Fibroblast of skin of left quadriceps (primary cell): ENCODE measurements at places on chromosomes 16 and 17.
A peak's percentile ranks its signal among the peaks of the same experiment; 100 is the strongest.

- DNase-seq: no peak
Measured at GRCh38 chr17:1643293-1643998, 2.1 kb downstream of the SCARF1 start.

- no peak for DNase-seq
Measured at GRCh38 chr17:18314059-18314730, 599 bp downstream of the TOP3A start.

- no peak for DNase-seq
Measured at GRCh38 chr17:64269687-64270649, 6.9 kb upstream of the TEX2 start.

DNA sequence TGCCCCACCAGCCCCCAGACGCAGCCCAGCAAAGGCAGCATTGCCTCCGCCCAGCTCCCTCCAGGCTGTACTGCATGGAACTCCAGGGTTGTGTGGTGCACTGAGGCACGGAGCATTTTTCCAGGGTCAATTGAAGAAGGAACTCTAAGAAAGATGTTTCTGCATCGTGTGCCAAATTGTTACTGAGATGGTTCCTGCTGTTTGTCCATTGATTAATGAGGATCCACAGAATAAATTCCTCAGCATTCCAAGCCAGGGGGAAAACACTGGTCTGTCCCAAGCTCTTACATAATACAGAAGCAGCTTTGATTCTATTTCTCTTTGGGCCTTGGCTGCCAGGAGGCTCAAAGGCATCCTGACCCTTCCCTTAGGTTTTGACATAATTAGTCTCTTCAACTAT, 80.9 kb downstream of the ZNF423 start:
- DNase-seq: no peak

DNA sequence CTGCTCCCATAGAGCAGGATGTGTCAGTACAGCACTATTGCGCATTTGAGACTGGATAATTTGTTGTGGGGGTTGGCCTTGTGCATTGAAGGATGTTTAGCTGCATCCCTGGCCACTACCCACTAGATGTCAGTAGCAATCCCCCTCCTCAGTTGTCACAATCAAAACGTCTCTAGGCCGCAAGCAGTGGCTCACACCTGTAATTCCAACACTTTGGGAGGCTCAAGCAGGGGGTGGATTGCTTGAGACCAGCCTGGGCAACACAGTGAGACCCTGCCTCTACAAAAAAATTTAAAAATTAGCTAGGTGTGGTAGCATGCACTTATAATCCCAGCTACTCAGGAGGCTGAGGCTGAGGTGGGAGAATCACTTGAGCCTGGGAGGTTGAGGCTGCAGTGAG, 48.4 kb downstream of the CENPV start:
- DNase-seq: no peak

DNA sequence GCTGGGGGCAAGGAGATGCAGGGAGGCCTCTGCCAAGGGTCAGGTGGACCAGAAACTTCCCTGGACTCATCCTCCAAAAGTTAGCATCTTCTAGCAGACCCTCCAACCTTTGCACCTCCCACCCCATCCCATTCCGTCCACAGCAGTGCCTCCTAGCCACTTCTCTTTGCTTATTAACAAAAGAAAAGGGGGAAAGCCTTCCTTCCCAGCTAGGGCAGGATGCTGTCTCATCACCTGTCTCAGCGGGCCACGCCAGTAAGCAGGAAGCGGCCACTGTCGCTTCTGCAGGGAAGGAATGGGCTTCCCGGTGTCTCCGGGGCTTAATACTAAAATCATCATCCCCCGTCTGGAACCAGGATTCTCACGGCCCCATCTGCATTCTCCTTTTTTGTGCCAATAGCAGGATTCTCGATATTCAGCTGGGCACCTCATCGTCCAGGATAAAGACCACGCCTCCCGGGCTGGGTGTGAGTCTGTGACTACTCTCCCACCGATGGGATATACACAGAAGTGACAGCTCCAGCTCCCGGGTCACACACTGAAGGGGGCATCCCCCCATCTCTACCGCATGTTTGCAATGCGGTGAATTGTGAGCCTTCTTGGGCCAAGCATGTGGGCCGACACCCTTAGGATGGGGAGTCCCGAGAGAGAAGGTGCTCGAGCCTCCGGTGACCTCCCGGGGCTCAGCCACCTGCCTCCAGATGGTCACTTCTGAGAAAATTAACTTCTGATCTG, 15.5 kb upstream of the RBFOX3 start:
- no peak for DNase-seq

DNA sequence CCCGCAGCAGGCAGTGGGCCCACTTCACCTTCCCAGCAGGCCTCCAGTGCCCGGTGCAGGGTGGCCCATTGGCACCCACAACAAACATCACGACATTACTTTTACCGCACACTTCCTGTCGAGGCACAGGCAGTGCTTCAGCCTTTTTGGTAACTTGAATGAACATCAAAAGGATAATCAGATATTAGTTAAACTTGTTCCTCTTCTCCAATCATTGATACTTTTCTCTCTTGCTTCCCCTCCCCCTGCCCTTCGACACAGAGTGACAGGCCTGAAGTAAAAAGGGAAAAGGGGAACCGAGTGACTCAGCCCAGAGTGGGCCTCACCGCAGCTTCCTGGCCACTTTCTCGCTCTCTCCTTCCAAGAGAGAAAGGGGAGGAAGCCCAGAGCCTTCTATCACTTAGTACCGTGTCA, 507.0 kb downstream of the MAF start:
- DNase-seq: no peak

- no peak for DNase-seq
Measured at GRCh38 chr17:65523853-65524664, 37.4 kb downstream of the AXIN2 start.

DNA sequence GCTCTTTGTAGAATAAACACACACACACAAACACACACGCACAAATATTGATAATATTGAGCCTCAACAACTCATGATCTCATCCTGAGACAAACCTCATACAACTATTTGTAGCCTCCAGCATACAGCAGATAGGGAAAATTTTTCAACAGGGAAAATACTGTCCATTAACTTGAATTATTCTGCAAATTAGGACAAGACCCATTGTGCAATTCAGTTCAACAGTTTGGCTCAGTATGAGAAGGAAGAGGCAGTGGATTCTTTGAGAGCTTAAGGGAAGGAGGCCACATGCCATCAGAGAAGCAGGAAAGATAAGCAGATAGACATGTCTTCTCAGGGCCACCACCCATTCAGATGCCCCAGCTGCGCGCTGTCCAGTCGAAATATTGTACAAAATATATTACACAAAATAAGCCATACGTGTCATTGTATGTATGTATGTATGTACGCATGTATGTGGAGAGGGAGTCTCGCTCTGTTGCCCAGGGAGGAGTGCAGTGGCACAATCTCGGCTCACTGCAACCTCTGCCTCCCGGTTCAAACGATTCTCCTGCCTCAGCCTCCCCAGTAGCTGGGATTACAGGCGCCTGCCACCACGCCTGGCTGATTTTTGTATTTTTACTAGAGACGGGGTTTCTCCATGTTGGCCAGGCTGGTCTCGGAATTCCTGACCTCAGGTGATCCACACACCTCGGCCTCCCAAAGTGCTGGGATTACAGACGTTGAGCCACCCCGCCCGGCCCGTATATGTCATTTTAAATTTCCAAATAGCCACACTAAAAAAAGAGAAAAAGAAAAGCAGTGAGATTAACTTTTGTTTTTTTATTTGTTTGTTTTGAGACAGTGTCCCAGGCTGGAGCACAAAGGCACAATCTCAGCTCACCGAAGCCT, 1.8 kb downstream of the ZC3H7A start:
- no peak for DNase-seq

GRCh38 chr17:50558941-50559614, 1.4 kb upstream of the CACNA1G start:
- DNase-seq: no peak

- DNase-seq: no peak
Measured at GRCh38 chr16:378821-379182, 3.0 kb downstream of the PGAP6 start.

DNA sequence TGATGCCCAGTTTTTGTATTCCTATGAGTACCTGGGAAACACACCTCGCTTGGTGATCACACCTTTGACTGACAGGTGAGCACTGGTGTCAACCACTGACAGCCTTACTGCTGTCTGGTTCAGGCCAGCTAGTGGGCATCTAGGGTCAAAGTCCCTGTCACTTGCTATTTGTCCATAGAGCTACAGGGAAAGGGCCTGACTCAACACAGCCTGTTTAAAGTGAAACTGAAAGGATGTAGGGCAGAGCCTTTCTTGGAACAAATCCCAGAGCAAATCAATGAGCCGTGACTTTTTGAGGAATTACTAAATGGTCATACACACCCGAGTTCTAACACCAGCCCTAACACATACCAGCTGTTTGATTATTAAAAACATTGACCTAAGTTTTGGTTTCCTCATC, 106.8 kb downstream of the DNAH9 start:
- DNase-seq: no peak

GRCh38 chr16:28261942-28262341, 30.4 kb upstream of the SBK1 start:
- DNase-seq: no peak

- no peak for DNase-seq
Measured at GRCh38 chr17:70390049-70390448, 220.7 kb downstream of the KCNJ2 start.

GRCh38 chr16:51035110-51035498, 116.0 kb downstream of the SALL1 start:
- no peak for DNase-seq

DNA sequence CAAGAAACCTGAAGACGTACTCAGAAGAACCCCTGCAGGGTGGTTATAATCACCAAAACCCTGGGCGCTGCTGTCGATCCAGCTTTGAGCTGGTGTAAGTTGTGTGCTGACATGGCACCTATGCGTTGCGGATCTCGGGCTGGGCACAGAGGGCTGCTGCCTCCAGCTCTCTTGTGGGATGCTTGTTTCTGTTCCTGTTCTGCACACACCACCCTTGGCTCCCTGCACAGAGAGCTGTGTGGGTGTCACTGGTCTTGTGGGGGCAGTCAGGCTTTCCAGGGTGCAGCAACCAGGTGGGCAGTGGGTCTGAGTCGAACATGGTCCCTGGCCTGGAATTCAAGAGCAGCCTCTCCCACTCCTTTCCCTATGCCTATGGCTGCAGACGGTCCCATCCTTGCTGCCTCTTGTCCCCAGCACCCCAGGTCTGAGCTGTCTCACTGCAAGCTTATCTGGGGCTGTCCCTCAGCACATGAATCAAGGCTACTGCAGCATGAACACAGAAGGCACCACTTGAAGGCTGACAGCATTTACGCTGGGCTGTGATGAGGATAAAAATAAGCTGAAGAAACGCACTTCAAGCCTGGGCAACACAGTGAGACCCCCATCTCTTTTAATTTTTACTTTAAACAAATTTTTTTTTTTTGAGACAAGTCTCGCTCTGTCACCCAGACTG, 20.1 kb downstream of the ZNF276 start:
- DNase-seq: no peak

GRCh38 chr16:57991551-57992059, 8.9 kb downstream of the ZNF319 start:
- DNase-seq: no peak

DNA sequence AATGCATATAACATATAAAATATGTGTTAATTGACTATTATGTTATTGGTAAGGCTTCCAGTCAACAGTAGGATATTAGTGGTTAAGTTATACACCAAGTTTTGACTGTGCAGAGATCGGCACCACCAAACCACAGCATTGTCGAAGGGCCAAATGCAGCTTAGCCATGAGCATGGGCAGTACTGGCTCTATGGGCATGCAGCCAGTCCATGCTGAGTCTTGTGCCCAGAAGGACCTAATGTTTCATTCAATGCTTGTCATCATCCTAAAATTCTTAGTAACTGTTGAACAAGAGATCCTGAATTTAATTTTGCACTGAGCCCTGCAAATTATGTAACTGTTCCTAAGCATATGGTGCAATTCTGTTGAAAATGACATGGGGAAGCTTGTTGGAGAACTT, 233.4 kb upstream of the HS3ST3A1 start:
- DNase-seq: no peak

DNA sequence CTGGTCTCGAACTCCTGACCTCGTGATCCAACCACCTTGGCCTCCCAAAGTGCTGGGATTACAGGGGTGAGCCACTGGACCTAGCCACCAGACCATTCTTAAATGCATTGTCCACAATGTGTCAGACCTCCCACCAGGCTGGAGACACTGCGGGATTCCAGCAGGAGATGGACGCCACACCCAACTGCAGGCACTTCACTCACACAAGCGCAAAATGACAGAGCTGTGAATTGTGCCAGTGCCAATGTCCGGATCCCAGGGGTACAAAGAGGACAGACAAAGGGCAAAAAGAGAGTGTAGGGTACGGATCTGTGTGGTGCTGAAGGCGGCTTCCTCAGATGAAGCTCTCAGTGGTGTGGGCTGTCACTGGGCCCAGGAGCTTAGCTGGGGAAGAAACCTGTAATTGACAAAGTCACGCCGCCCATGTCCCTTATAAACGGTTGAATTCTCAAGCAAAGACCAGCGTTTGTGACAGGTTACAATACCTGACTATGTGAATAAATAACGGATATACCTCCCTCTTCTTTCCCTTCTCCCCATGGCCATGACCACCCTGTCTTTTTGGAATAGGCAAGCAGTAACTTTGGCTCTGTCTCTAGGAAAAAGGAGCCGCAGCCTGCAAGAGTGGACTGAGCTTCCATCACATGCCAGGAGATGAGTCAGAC, 40.0 kb downstream of the HS3ST3A1 start:
- DNase-seq: peak; percentile 79

DNA sequence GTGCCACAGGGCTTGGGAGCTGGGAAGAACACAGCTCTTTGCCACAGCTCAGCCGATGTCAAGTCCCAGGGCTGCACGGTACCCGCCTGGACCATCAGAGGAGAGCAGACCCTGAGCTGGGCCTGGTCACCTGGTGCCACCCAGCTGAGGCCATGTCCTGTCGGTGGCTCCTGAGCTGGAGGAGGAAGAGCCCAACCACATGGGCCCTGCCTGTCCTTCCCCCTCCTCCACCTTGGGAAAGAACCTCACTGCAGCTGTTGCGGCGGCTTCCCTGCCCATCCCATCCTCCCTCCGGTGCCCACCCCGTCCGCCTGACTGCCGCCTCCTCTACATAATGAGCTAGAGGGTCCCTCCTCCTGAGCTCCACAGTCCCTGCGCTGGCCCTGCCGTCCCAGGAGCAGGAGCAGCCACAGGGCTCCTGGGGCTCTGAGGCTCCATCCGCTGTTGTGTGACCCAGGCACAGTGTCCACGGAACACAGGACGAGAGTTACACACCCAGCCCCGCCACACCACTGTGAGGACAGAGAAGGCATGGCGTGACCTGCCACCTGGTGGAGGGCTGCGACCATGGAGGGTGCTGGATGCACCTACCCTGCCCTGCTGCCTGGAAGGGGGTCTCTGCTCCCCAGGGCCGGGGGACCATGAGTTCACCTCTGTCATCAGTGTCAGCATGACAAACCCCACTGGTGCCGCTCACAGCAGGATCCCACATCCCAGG, 21.4 kb upstream of the CHMP6 start:
- no peak for DNase-seq
